ENCODE measurements at places on chromosomes 2 and 18.

DNA sequence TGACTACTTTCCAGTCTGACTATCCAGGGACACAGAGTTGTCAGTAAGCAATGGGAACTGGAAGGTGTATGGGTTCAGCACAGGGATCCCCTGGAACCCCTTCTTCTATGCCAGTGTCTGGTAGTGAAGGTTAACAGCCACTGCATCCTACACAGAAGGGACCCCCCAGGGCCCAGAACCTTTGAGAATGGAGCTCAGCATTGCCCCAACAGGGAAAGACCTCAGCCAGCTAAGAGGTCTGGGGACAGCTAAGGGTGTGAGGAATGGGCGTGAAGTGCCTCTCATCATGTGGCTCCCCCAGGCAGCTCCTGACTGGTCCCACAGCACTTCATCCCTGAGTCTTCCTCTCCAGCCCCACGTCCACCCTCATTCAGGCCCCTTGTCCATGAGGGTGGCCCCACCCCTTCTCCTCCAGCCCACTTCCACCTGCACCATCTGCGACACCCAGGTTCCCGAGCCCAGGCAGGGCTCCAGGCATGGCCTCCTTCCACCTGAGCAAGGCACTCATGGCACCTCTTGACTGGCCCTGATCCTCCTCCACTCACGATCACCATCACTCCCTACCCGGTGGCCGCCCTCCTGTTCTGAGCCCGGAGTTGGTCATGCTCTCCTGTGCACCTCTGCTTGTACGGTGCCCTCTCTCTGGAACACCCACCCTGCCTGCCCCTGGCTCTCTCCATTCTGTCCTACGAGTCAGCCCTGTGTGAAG lies 77.1 kb downstream of the SFXN5 start:
- ATAC-seq = no peak

- no peak for ATAC-seq
Measured at GRCh38 chr2:240213226-240213475, 72.7 kb upstream of the OTOS start.

DNA sequence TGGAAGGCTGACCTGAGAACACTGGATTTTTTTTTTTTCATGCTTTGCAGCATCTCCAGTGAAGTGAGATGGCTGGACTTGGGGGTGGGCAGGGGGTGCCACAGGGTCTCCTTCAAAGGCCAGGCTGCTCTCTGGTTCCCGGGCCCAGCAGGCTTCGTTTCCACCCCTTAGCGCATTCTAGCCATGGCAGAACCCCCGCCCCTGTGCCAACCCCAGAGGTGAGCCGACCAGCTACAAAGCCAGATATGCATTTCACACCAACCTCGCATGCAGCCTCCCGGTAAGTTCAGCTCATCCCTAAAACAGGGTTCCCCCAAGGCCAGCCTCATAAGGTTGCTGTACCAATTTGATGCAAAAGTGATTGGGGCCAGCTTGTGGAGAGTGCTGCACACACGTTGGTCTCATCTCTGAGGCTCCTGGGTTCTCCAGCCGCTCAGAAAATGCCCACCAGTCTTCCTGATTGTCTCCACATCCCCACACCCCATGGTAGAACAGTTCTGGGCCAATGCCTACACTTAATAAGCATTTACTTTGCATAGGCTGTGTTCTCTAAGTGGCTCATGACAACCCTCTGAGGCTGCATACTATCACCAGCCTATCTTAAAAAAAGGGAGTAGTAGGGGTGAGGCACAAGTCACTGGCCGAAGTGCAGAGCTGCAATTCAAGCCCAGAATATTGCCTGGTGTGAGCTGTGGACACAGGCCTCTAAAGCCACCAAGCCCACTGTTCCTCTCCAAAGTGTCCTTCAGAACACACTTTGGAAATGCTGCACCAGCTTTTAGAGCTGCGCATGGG lies 23.3 kb downstream of the SMAD7 start:
- no peak for ATAC-seq

GRCh38 chr18:61948846-61949438 lies 56.1 kb upstream of the RNF152 start:
- no peak for ATAC-seq

Measured in activated CD4-positive, CD25-positive, alpha-beta regulatory T cell treated with anti-CD3 and anti-CD28 coated beads, Interleukin-2, amount 50 U/mL, for 24 hours (primary cell).